ENCODE measurements at places on chromosomes 12 and 14.

- no peak for DNase-seq
These were observed 785.6 kb downstream of the TMTC2 start for GRCh38 chr12:83472350-83472749.

- no peak for DNase-seq
These were observed 43.6 kb downstream of the TRPV4 start for GRCh38 chr12:109789526-109790048.

DNA sequence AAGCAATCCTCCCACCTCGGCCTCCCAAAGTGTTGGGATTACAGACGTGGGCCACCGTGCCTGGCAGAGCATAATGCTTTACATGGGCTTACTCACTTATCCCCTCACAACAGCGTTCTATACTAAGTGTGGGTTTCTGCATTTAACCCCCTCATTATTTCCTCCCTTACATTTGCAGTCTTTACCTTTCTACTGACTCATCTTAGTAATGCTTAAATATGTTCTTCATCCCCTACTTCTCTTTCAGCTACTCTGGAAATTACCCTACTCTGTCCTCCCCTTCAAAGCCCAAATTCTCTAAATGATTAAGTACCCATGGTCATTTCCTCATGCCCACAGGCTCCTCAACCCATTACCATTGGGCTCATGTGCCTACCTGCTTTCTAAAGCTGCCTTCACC, 40.7 kb downstream of the NKX2-1 start:
- no peak for DNase-seq

- no peak for DNase-seq
These were observed 95.0 kb downstream of the PTPRQ start for GRCh38 chr12:80539029-80539428.

DNA sequence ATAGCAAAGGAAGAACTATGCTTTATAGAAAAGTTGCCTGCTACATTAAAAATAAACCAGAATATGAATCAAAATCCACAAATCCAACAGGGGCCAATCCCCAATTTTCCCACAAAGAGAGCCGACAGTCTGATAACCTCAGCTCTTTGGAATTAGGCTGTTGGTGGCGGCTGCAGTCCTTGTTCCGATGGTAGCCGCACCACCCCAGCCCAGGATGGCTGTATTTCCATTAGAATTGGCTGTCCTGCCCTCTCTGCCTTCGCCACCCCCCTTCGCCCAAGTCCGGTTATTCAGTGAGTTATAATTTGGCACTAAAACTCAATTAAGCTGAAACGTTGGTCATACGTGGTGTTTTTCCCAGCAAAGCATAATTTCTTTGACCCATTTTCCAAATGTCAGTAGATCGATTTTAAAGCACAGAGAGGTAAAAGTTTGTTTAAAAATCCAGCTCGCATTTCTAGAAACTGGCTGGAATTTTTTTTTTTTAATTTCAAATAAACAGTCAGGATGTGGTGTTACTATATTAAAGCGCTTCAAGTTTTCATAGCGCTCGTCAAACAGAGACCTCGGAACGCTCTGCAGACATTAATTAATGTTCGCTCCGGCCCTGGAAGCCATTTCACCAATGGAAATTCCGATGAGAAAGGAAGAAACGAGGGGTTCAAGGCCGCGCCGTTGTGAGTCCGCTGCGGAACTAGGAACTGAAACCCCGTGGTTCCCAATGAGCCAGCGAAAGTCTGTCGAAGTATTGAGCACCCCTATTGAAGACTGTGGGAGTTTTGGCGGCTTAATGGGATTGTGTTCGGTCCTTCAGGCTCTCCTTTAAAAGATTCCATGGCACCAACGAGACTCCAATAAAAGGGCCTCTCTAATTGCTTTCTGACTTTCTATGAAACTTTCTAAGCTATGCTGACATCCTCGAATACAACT, 104.8 kb upstream of the DIO3 start:
- DNase-seq = no peak
